ENCODE measurements at places on chromosomes 2 and 18.

- peak; percentile 87 for DNase-seq
Measured at GRCh38 chr2:218301176-218301819, 9.0 kb upstream of the TMBIM1 start.

GRCh38 chr2:233273120-233273519 is 21.6 kb downstream of the ATG16L1 start:
- DNase-seq, result no peak

DNA sequence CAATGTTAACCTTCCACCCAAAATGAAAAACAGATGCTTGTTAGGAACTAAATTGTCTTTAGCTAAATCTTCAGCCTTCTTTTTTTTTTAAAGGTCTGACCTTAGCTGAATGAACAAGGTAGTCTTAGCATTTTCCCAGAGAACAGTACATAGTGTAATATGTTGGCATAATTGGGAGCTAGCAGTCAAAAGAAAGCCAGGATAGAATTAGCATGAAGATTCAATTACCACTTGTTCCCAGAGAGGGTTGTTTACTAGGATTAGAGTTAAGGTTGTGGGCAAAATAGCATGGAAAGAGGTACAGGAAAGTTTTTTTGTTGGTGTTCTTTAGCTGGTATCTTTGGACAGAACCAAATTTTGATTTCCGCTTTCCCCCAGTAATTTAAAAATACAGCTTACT is 6.9 kb downstream of the CDH20 start:
- no peak for DNase-seq

DNA sequence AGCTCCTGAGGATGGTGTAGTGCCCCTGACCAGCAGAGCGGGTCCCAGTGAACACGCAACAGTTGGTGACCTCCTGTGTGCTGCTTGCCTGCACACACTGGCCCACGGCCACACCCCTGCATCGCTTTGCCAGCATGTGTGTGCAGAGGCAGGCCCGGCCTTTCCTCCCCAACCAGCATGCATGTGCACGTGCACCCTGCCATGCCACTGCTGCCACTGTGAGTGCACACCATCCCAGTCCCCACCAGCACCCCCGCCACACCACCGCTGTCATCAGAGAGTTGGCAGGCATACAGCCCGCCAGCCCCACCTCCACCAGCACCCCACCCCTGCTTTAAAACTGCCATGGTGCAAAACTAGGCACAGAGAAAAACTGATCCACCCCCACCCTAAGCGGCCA is 197.4 kb upstream of the SRD5A2 start:
- DNase-seq, result no peak

GRCh38 chr2:217614498-217614897 is 388.3 kb downstream of the TNS1 start:
- DNase-seq, result no peak

DNA sequence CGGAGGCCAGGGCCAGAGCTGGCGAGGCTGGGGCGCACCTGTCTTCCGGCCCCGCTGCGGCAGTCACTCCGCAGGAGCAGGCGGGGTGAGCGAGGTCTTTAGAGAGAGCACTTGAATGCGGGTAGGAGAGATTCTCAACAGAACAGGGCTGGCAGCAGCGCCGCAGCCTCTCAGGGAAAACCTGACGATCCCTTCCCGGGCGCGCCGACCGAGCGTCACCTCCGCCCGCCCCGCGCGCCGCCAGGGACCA is 526 bp downstream of the PRKRA start:
- DNase-seq, result no peak

GRCh38 chr2:39416140-39416539 is 20.9 kb downstream of the MAP4K3 start:
- no peak for DNase-seq

DNA sequence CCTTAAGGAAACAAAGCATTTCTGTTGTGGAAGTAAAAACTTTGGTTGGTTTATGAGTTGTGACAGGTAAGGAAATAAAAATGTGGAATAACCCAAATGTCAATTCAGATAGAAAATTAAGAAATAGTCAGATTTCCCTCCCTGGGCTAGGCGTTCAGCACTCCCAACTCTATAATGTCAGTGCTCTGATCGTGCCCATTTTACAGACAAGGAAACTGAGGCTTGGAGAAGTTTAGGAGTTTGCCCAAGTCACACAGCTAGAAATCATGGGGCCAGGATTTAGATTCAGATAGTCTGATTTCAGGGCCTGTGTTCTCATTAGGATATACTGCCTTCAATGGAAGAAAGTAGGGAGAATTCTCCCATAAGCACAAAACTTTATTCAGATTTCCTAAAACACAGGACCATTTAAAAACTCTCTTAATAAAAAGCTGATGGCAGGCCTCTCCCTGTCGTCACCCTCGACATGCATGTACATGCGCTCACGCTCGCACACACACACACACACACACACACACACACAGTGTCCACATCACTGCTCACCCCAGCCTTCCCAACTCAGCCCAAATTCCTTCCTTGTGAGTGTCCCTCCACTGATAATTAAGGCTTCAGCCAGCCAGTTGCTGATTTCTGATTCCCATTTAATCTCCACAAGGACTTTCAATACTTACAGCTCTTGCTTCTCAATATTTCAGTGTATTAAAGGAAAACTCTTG is 49.1 kb upstream of the SLC14A2 start:
- DNase-seq, result no peak

GRCh38 chr18:23970161-23971096 is 44.1 kb upstream of the TTC39C start:
- no peak for DNase-seq

- no peak for DNase-seq
Measured at GRCh38 chr2:36677386-36677785, 19.1 kb upstream of the VIT start.

DNA sequence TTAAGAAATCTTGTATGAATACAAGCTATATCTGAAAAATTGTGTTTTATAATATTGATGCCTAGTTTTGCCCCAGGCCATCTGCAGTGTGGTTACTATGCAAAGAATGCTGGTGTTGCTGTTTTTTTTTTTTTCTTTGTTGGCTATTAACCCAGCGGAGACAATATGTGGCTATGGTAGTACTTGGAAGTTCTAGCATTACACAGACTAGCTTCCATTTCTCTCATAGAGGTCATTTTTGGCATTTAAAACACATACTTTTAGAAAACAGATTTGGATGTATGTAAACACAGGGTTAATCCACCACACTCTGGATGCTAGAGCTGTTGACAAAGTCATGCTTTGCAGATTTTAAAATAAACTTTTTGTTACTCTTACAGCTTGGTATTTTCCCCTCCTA is 209.8 kb downstream of the NEDD4L start:
- no peak for DNase-seq
